GM12892 (cell line): ENCODE measurements at places on chromosomes 1 and 21.

DNA sequence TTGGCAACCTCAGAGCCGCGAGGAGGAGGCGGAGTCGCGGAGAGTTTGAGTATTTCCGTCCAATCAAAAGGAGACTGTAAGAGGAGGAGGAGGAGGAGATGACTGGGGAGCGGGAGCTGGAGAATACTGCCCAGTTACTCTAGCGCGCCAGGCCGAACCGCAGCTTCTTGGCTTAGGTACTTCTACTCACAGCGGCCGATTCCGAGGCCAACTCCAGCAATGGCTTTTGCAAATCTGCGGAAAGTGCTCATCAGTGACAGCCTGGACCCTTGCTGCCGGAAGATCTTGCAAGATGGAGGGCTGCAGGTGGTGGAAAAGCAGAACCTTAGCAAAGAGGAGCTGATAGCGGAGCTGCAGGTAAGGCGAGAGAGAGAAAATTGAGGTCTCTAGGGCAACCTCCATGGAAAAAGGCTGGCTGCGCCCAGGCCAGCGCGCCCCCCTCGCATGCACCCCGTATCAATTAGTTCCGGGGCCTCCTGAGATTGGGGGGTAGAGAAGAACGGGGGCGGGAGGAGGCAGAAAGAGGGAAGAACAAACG lies at the start of gene PHGDH:
Gene PHGDH, plus strand, starts transcription at position 131 of the 538 bp plus-strand sequence. Its CDS starts 89 bp downstream, at position 220.
- peak; percentile 51 for DNase-seq

DNA sequence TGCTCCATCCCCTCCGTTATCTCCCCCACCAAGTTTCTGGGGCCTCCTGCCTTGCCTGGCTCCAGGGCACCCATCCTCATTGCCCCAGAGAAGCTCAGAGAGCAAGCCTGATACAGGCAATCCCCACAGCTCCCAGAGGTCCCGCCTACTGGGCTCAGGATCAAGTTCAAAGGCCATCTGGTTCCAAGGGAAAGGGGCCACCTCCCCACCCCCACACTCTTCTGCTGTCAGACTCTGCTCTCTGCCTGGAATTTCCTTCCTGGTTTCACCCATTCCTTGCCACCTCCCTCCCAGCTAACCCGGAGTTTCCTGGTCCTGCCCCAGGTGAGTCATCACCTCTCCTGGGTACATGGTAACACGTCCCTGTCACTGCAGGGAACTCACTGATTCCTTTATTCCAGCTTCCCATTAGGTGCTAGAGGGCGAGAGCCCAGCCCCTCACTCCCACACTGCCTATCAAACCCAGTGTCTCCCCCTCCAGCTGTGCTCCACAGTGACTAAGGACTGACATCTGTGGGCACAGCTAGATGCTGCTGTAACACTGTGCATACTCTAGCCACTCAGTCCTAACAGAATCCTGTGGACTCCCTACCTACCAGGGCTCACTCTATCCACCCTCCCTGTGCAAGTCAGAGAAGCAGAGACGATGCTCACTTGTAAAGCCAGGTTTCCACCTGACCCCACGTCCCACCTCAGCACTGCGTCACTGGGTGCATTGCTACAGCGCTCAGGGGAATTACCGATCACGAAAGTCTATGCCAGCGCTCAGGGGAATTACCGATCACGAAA lies 21.8 kb downstream of the RSPH1 start:
- DNase-seq, result no peak

GRCh38 chr1:40058453-40059337 lies 18.2 kb downstream of the CAP1 start:
- DNase-seq, result no peak

DNA sequence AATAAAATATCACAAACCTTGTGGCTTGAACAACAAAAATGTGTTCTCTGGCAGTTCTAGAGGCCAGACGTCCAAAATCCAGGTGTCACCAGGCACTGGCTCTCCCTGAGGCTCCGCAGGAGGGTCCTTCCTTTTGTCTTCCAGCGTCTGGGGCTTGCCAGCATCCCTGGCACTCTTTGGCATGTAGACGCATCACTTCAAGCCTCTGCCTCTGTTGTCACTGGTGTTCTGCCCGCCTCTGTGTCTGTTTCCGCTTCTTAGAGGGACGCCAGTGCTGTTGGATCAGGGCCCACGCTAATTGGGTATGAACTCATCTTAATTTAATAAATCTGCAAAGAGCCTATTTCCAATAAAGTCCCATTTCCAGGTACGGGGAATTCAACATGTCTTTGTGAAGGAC lies 273.7 kb upstream of the C1orf174 start:
- DNase-seq, result no peak

- no peak for DNase-seq
Observed at GRCh38 chr1:87980494-87980893, 651.8 kb downstream of the LMO4 start.

GRCh38 chr21:31184876-31185275 lies 146.6 kb upstream of the KRTAP19-8 start:
- DNase-seq, result no peak

DNA sequence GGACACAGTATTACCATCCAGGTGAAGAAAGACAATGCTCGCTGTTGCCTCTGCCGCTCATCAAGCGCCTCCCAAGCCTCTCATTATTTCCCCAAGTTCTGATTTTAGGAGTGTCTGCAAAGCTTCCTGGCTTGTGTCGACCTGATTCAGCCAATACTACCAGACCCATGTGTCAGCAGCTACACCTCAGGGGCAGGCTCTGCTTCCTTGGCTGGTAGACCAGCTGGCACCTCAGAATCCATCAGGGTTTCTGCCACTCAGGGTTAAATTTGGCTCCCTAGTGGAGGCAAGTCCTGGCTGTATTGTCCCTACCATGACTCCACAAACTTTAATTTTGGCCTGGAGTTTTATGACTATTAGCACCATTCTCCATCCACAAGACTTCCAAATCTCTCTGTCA lies 35.4 kb downstream of the SUSD4 start:
- no peak for DNase-seq

DNA sequence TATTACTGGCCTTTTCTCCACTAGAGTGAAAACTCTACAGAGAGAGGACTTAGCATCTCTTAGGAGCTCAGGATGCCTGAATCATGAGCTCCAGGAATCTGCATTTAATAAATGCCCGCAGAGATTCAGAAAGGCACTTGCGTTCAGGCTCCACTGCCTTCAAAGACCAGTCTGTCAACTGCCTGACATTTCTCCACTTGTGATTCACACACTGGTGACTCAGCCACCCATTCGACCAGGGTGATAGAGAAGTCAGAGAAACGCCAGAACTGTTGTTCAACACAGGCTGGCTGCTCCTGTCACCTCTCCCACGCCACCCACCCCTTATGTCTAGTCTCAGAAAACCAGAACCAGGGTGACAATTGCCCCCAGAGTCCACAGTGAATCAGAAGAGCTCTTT lies 26.9 kb upstream of the LBR start:
- no peak for DNase-seq

DNA sequence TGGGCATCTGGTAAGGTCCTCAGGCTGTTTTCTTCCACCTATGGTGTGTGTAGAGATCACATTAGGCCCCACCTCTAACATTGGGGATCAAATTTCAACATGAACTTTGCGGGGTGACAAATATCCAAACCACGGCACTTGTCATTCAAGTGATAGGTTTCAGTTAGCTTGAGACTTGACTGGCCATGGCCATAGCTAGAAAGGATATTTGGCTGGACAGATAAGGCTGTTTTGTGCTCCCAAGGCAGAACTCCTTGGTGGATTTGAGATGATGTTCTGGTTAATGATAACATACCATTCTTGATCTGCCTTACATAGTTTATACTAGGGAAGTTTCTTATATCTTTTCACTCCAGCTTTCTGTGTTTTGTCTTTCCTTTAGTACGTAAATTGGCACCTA lies 48.5 kb downstream of the CELF3 start:
- DNase-seq, result no peak

DNA sequence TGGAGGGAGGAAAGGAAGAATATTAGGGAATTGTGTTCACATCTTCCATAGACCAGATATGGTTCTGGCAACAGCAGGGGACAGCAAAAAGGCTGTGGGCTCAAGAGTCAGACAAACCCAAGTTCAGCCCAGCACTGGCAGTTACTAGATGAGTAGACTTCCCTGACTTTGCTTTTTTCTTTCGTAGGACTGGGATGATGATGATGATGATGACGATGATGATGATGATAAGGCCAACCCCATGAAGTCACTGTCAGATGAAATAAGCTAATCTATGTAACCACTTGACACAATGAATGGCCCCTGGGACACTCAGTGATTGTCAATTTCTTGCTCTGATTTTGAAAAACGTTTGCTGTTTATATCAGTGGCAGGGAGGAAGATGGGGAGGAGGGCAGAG lies 109.6 kb downstream of the TNR start:
- no peak for DNase-seq

DNA sequence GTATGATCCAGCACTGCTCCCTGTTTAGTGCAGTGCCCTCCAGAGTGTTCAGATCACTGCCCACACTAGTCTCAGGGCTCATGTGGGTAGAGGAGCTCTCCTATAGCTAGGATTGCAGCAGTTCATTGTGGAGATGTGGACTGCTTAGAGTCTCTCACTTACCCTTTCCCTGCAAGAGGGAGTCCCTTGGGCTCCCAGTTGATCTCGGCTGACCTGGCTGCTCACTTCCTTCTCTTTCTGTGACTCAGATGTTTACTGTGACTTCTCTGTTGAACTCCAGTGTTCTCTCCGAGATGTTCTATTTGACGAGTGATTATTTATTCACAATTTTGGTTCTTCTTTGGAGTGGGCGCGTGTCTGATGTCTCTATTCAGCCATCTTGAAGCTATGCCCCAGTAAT lies 141.9 kb downstream of the PTBP2 start:
- no peak for DNase-seq

- DNase-seq, result no peak
Observed at GRCh38 chr1:59856725-59857338, 42.1 kb downstream of the HOOK1 start.

- DNase-seq, result no peak
Observed at GRCh38 chr1:152942161-152942560, 4.8 kb upstream of the SPRR5 start.

GRCh38 chr1:227886993-227887696 lies 60.6 kb downstream of the WNT9A start:
- peak; percentile 23 for DNase-seq

GRCh38 chr1:24149866-24150233 lies 6.9 kb upstream of the IL22RA1 start:
- DNase-seq, result no peak

- DNase-seq, result no peak
Observed at GRCh38 chr1:94324178-94324544, 86.8 kb upstream of the ARHGAP29 start.

- no peak for DNase-seq
Observed at GRCh38 chr1:66351913-66352312, 182.0 kb upstream of the SGIP1 start.

DNA sequence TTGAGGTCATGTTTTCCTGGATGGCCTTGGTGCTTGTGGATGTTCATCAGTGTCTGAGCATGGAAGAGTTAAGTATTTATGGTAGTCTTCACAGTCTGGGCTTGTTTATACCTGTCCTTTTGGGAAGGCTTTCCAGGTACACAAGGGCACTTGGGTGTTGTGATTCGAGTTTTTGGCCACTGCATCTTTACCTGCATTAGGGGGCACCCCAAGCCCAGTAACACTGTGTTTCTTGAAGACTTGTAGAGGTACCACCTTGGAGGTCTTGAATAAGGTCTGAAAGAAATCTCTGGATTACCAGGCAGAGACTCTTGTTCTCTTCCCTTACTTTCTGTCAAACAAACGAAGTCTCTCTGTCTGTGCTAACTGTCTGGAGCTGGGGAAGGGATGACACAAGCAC lies 34.4 kb upstream of the ROR1 start:
- DNase-seq, result no peak

- DNase-seq, result no peak
Observed at GRCh38 chr1:69121723-69122122, 446.0 kb upstream of the LRRC7 start.

DNA sequence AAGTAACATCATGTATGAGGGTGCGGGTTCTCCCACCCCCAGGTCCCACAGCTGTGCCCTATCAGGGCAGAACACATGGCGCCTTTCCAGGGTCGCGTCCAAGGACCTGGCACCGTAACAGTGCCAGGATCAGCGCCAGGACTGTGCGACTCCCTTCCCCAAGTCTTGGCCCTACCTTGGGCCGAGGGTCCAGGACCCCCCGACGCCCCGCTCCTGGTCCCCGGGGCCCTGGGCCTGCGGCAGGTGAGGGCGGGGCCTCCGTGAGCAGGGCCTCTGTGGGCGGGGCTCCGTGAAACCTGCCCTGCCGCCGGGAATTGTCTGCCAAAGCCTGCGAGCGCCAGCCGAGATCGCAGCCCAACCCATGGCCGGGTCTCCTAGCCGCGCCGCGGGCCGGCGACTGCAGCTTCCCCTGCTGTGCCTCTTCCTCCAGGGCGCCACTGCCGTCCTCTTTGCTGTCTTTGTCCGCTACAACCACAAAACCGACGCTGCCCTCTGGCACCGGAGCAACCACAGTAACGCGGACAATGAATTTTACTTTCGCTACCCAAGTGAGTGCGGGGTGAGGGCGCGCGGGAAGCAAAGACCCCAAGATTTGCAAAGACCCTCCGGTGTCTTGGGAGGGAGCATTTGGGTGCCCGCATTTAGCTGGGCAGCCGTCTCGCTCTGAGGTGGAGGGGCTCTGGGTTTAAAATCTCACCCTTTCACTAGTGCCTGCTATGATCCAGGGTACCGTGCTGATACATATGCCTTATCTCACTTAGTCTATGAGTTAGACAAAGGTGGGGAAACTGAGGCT lies at the start of gene RHBG:
Gene RHBG, plus strand, starts transcription at position 323 of the 796 bp plus-strand sequence. Its CDS starts 39 bp downstream, at position 362.
- peak; percentile 7 for DNase-seq

GRCh38 chr1:199489594-199489993 lies 537.9 kb upstream of the NR5A2 start:
- no peak for DNase-seq

GRCh38 chr1:7550261-7550865 lies 220.7 kb upstream of the VAMP3 start:
- no peak for DNase-seq

DNA sequence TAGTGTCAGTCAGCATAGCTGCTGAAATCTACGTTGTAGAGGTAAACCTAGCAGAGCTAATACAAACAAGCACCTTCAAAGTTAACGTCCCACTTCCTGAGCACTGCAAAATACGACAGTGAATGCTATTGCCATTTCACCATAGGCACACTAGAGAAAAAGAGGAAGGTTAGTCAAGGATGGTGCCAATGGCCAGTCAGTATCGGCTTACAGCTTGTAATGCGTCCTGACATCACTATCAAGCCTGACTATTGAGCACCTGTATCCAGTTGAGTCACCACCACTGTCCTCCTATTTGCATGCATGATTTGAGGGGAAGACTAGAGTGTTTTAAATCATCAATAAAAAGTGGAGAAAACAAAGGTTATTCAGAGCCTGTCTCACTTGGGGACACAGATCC lies 34.4 kb downstream of the NUCKS1 start:
- DNase-seq, result no peak

GRCh38 chr1:66302815-66303214 lies 231.1 kb upstream of the SGIP1 start:
- DNase-seq, result no peak

- no peak for DNase-seq
Observed at GRCh38 chr1:20578721-20579395, 10.0 kb upstream of the CDA start.

DNA sequence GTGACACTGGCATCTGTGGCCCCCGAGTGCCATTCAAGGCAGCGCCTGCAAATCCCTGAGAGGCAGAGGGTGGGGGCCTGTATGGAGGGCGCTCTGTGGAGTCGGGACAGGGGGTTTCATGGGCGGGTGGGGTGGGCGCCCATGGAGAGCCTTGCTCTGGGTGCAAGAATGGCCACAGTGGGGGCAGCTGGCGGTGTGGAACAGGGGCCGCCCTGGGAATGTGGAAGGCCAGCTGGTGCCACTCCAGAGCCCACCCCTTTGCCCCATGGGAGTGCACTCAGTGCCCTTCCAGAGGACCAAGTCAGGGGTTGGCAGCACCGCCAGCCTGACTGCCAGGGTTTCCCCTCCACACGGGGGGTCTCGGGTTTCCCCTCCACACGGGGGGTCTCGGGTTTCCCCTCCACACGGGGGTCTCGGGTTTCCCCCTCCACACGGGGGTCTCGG lies 55.0 kb upstream of the TRAPPC10 start:
- DNase-seq, result no peak
